CD8-positive, alpha-beta memory T cell (primary cell): ENCODE measurements at places on chromosomes 13 and 19. TPM values are rescaled to one million over a fixed set of nuclear protein-coding genes. Genes with fewer than 3 reads are reported as not detected.

DNA sequence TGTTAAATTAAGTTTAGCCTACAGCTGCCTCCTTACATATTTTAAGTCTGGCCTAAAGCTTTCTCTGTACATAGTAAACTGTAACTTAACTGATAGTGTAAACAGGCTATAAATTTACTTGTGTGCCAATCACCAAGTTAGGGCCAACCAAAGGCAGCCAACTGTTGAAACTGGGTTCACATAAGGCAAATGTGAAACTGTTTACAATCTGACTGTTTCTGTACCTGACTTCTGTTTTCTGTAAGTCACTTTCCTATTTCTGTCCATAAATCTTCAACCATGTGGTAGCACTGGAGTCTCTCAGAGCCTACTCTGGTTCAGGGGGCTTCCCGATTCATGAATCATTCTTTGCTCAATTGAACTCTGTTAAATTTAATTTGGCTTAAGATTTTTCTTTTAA is 103.1 kb downstream of the RAP2A start:
- DNase-seq = no peak

DNA sequence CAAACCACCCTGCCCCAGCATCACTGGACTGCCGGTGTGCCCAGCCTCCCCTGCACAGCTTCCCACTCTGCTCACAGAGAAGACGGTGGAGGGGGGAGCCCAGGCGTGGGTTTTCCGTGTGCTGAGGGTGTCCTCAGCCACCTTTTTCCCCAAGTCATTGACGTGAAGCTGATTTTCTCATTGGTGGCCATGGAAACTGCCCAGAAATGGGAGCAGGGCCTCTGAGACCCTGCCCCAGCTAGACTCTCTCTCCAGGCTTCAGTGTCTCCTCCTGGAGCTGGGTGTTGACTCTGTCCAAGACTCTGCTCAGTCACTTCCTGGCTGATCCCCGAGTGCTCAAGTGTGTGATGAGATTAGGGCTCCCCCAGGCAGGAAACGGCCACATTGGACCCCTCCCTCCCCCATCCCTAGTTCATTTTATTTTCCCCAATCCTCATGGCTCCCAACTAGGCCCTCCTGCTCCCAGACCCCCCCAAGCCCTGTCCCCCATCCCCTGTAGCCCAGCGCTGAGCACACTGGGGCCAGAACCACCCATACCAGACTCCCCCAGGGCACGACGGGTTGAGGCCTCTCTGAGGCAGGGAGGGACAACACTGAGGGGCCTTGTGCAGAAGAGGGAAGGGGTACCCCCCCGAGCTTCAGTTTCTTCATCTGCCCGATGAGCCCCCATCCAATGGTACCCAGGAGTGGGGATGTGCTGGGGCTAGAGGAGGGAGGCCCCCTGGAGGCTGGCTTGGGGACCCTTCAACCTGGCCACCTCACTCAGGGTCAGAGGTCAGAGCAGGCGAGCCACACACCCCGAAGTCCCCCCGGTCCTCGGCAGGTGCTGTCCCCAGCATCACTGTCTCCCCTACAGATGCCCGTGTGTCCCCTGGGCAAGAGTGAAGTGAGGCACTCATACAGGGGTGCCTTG is 1.2 kb upstream of the F2RL3 start:
- no peak for DNase-seq

GRCh38 chr13:53112522-53112921 is 83.9 kb downstream of the OLFM4 start:
- DNase-seq = no peak

GRCh38 chr13:112061367-112062061 is 5.4 kb upstream of the SOX1 start:
- no peak for DNase-seq

DNA sequence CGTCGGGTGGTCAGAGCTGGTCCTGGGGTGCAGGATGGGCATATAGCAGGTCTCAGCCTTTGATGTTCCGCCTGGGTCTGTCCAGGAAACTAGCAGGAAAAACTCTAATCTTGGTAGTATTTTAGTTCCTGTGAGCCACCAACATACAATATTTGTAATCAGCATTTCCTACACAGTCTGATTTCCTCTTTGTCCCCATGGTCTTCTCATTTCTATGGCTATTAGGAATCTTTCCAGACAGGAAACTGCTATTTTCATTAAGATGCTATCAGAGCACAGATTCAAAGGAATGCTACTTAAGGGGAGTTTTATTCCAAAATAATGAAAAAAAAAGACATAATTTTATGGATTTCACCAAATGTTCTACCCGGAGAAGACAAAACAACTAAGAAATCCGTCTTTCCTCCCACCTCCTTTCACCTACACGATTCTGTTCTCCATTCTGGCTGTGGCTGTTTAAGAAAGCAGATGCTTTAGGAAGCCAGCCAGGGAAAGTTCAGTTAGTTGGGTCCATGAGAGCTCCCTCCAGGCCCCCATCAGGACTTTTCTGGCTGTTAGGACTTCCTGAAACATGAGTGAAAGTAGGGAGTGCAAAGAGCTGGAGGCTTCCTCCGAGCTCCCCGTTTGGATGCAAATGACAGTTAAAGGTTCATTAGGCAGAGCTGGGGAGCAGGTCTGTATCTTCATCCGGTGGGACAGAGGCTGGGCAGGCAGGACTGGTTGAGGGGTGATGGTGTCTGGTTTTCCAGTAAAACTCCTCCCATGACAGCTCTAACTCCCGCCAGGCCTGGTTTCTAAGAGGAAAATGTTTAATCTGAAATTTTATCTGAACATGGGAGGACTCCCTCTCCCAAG is 36.3 kb downstream of the SHISA2 start:
- DNase-seq = no peak

Gene CD70
- polyA plus RNA-seq = 4.0 TPM
